ENCODE measurements at places on chromosomes 16 and 17. TPM values are rescaled to one million over a fixed set of nuclear protein-coding genes. Genes with fewer than 3 reads are reported as not detected.

CCDC200 gene
- polyA plus RNA-seq = 10.0 TPM

DNA sequence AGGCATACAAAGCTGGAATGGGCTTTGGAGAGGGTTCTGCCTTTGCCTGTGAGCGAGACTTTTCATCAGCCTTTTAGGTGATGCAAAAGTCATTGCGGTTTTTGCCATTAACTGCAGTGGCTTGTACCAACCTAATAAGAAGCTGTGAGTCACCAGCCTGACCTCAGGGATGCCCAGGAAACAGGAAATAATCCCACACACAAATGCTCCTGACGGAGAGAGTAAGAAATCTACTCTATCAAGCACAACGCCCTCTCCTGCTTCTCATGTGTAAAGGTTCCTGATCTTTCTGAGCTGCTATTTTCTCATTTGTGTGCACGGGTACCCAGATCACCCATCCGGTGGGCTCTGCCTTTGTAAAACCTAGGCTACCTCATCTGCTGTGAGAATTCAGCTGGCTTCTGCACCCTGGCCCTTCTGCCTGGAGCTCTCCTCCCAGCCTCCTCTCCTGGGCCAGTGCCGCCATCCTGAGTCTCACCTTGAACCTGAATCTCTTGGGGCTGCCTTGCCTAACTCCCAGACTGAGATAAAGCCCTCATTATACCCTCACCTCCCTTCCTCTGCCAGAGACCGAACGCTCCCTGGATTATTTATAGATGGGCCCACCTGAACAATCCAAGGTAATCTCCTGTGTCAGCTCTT is 299.7 kb downstream of the C16orf95 start:
- DNase-seq = no peak

- DNase-seq = no peak
These were observed 11.3 kb downstream of the CACNG4 start for GRCh38 chr17:66975614-66976378.

GRCh38 chr16:27638833-27639560 is 89.1 kb downstream of the KATNIP start:
- no peak for DNase-seq

APPBP2 gene
- polyA plus RNA-seq = 31.3 TPM

CHMP1A gene
- 56.7 TPM for polyA plus RNA-seq

DNA sequence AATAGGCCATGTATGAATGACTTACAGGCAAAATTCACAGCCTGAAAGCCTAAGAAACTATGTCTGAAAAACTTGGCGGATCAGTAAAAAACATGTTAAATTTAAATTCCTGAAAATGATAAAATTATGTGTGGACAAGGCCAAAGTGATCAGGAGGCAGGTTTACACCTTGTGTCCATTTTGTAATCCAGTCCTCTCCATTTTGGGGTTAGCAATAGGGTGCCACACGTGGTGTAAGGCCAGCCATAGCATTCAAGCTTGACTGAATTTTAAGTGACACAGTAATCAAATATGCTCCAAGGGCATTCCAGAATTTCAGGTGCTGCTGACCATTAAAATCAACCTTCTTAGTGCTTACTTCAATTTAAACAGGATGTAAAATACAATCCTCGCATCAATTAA is 2.7 kb downstream of the RNF43 start:
- DNase-seq = no peak

- no peak for DNase-seq
These were observed 539 bp upstream of the VAMP2 start for GRCh38 chr17:8162997-8163977.

BRICD5 gene
- polyA plus RNA-seq = 6.2 TPM

- no peak for DNase-seq
These were observed 123.3 kb downstream of the CDK5R1 start for GRCh38 chr17:32609884-32610650.

- DNase-seq = no peak
These were observed 37.3 kb downstream of the SMG6 start for GRCh38 chr17:2266045-2266864.

KRT34 gene
- not detected for polyA plus RNA-seq

POLG2 gene
- polyA plus RNA-seq = 26.6 TPM

DNA sequence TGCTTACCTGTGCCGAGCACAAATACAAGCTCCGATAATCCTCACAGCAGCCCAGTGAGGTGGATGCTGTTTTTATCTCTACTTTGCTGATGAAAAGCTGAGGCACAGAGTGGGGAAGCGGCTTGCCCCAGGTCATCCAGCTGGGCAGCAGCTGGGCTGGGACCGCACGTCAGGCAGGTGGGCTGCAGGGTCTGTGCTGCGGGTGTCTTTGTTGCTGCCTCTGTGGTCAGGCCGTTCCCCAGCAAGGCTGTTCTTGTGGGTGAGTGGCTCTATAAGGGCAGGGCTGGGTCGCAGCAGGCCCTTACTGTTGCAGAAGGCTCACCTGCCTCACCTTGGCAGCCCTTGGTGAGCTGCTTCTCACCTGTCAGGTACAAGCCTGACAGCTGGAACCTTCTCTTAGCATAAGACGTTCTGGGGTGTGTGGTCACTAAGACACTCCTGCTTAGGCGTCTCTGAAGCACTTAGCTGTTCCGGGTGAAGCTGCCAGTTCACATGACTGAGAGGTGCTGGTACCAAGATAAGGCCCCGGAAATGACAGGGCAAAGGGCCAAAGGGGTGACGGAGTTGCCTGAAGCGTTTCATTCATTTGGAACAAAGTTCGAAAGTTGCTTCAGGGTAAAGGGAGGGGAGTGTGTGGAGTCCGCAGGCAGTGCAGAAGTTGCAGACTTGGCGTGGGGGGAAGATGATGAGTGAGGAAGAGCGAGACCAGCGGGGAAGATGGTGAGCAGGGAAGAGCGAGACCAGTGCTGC is 17.4 kb downstream of the IRF8 start:
- DNase-seq = no peak

DNA sequence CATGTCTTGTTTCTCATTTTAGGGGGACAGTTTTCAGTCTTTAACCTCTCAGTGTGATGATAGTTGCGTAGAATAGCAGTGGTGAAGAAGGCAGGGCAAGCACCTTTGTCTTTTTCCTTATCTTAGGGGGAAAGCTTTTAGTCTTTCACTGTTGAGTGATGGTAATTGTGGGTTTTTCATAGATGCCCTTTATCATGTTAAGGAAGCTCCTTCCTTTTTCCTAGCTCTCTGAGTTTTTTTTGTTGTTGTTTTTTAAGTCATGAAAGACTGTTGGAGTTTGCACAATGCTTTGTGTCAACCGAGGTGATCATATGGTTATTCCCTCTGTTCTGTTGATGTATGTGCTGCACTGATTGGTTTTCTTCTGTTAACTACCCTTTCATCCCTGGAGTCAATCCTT is 15.7 kb downstream of the NOL11 start:
- DNase-seq = no peak
